Suppressor macrophage treated with lipopolysaccharide for 1 hour (primary cell): ENCODE measurements at places on chromosomes 7 and 10.
A peak's percentile ranks its signal among the peaks of the same experiment; 100 is the strongest.

- DNase-seq = no peak
Measured at GRCh38 chr7:26182283-26182682, 18.3 kb downstream of the HNRNPA2B1 start.

DNA sequence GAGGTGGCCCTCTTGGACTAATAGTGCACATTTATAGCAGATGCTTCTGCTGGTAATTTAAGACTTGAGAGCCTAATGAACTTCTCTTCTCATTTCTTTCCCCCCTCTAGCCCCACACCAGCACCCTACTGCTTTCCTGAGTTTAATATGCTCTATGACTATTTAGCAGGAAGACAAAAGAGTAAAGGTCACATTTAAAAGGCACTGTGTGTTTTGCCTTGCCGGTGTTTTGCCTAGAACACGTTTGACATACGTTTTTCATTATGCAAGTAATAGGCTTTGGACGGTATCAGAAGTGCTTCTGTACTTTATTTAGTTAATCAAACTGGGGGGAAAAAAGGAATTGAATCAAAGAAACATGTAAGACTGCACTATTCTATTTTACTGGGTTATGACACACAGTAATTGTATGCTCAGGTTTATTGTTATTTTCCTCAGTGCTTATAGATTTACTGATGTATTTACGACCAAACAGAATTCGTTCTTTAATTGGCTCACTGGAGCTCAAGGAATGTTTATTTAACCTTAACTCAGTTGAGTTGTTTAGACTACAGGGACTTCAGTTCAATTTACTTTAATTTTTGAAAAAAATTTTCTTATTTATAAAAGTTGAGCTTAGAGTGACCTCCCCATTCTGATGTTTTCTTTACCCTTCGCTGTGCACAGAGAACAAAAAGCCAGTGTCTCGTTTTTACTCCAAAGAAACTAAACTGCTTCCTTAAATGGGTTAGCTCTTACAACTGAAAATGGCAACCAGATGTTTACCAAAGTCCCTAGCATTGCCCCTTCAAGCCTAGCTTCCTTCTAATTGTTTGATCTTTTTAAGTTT is 35.4 kb downstream of the CPED1 start:
- no peak for DNase-seq

DNA sequence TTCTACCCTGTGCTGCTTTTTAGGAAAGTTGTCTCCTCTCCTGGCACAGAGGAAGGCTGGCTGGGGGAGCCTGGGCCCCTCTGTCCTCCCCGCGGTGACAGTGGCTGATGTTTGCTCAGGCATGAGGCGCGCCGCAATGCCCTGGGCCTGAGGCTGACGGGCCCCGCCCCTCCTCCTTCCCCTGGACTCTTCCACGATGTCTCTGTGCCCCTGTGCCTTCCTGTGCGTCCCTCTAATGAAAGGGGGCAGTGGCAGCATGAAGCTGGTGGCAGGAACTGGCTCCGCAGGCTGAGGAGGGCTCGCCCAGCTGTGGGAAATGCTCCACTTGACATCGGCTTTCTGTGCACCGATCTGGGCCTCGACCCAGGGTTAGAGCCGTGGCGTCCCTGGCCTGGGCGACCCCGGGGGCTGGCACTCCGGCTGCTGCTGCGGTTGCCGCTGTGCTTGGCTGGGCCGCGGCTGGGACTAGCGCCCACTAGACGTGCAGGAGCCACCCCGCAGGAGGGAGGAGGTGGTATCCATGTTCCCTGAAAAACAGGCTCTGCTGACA is 67.9 kb downstream of the ZNF680 start:
- DNase-seq = no peak

DNA sequence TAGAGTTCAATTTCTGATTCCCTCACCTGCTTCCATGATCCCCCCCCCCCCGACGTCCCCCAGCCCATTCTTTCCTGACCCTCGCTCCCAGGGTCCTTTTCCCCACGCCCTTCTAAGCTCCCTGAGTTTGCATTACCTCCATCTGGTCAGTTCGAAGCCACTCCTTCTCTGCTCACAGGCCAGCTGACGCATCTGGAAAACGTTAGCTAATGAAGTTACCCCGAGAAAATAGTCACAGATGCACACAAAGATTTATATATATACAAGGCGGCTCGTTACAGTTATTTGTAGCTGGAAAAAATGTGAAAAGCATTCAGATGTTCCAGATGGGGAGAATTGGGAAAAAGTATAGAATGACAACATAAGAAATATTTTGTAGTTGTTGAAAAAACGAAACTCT is 630.0 kb upstream of the FOXK1 start:
- DNase-seq = no peak

DNA sequence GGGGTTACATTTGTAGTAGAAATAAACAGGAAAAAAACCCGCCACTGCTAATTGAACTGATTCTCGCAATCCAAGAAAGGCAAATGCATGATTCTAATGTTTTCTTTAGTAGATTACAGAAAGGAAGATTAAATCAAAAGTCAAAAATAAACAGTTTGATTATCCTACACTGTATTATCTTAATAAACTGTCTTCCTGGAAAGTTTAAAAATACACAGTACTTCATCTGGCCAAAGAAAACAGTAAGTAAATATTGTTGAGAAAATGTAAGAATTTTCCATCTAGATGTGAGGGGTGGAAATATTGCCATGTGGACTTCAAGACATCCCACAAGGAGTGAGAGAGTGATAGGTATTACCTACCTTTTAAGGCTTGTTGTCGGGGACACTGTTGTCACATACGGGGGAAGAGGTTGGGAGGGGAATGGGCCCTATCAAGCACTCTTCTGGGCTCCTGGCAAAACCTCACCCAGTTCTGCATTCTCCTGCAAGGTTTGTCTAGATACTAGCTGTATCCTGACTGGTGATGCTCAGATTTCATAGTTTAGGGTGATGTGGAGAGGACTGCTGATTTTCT is 17.8 kb downstream of the GRK5 start:
- no peak for DNase-seq

DNA sequence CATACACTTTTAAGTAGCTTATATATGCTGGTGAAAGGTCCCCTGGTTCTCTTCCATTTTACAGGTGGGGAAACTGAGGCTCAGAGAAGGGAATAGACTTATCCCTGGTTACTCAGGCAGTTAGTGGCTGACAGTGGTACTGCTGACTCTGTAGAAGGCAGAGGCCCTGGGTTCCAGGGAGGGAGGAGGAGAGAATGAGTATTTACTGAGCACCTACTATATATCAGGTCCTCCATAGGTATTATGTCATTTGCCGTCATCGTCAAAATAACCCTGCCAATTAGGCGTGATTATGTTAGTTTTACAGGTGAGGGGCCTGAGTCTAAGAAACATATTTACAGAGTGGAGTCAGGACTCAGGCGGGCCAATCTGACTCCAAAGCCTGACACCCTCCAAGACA is 13.3 kb upstream of the PALD1 start:
- DNase-seq = no peak

DNA sequence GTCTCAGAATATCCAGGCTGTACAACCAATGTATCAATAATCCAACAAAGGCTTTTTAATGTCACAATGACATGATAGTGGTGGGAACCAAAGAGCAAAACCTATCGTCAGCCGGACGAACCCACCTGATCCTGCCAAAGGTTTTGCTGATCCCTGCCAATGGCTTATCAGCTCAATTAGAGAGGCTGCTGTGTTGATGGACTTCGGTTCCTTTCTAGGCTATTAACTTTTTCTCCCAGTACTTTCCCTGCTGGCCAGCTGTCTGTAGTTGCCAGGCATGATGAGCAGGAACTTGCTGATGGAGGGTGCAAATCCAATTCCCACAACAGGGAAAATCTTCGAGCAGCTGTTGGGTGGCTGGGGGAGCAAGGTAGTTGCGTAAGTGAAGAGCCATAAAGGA is 2.4 kb downstream of the LMOD2 start:
- DNase-seq = no peak

DNA sequence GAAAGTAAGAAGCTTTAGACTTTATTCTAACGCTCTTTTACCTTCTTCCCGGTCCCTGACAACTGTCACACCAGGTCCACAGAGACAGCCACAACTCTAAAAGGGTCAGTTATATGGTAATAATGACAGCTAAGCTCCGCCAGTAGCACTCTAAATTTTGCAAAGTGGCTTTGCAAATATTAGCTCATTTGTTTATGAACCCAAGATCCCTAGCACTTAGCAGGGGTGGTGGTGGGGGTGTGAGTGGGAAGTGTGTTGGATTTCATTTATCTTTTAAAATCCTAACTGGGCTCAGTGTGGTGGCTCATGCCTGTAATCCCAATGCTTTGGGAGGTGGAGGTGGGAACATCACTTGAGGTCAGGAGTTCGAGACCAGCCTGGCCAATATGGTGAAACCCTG is 34.8 kb upstream of the SDK1 start:
- no peak for DNase-seq

- DNase-seq = no peak
Measured at GRCh38 chr10:5390607-5391205, 13.9 kb downstream of the TUBAL3 start.

DNA sequence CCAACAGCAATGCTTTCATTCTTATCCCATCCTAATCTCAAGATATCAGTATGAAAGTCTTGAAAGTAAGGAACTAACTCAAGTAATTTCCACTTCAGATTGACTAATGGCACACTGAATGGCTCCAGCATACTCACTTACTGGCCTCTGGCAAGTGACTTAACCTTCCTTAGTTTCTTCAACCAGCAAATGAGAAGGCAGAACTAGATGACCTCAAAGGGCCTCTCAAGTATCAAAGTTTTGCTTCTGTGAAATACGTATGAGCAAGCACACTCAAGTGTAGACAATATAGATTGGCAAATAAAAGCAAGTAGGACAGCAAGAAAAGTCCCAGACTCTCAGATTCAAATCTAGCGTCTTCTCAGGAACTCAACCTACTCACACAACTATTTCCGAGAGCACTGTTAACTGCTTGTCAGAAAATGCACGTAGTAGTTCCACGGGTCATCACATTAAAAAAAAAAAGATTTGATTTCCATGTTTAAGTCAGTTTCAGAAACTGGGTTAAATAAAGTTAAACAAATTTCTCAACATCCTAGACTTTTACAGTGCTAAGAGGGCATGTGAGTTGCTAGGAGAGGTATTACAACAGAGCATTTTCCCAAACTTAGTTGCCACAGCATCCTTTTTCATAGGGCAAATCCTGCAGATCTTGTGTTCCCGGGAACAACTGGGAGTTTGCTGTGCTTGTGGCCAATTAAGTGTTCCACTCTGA is 276.9 kb upstream of the KLF14 start:
- DNase-seq = peak; percentile 95

GRCh38 chr10:3229815-3230214 is 57.2 kb upstream of the PITRM1 start:
- peak; percentile 48 for DNase-seq

DNA sequence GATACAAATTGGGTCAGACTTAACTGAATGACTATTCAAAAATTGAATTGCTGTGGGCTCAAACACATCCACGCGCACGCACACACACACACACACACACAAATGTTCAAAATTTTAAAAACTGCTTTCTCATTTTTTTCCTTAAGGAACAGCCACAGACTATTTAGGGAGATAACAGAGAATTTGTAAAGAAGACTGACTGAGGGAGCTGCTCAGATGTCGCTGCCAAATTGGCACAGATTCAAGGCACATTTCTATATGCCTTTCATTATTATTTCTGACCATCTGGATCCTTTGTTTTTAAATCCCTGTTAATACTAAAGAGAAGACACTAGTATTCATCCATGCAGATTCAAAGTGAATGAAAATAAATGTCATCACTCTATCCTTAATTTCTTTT is 154.8 kb downstream of the DGKB start:
- DNase-seq = no peak

DNA sequence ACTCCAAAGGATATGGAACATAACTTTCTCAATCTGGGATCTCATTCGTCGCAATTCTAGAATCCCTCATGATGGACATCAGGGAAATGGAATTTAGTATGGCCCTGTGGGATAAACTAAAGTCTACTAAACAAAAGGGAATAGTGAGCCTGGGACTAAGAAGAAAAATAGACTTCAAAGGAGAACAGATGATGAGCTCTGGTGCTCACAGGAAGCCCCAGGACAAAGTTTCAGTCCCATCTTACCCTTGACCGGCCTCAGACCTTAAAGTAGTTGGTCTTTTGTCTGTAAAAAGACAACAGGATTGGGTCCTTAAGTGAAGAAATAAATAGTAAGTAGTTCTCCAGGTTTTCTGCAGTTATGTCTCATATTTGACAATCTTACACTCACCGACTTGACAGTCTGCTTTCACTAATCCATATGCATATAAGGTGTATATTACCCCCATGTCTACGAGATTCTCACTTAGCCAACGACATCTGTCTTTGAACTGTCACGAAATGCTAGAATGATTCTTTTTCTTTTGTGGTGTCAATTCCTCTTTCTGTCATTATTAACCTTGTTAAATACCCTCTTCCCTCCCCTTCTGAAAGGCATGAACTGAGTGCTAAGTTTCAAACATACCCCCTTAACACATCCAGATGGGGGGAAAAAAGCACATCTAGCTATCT is 10.9 kb upstream of the IKZF1 start:
- DNase-seq = no peak

DNA sequence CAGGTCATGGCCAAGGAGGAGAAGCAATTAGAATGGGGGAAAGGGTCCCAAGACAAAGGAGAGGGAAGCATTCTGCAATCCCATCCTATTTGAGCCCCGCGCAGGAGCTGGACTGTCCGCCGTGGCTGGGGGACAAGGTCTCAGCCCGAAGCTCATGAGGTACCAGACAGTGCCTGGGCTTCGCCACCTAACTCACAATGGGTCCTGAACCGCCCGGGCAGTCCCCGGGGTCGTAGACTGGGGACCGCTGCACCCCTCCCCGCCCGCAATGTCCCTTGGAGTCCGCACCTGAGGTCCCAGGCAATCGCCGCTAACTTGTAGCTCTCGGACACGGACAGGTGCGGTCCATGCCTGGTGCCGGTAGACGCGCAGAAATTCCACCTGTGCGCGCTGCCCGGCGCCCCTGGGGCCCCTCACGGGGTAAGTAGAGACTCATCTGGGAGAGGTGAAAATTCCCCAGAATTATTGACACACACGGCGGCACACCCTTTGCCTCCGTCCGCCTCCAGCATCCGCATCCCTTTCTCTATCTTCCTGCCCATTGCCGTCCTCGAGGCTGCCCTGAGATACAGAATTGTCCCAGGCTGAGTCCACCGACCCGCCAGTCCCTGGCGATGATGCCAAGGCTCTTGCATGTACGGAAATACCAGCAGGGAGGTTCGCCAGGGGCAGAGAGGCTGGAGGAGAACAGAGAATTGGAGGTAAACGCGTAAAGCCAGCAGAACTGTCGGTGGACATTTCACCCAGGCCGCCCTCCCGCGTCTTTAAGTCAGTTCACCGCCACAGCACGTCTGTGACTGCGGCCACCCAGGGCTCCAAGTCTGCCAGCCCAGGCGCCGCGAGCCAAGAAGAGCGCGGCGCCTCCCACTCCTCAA is 1.8 kb downstream of the CHRM2 start:
- DNase-seq = no peak

DNA sequence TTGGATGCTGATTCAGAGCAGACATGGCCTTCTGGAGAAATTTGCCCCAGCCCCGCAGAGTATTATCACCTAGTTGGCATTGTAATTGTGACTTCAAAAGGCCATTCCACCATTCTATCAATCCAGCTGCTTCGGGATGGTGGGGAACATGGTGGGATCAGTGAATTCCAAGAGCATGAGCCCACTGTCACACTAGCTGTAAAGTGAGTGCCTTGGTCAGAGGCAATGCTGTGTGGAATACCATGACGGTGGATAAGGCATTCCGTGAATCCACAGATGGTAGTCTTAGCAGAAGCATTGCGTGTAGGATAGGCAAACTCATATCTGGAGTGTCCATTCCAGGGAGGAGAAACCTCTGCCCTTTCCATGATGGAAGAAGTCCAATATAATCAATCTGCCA is 13.3 kb upstream of the TMEM248 start:
- no peak for DNase-seq

GRCh38 chr10:132540456-132540855 is 2.9 kb downstream of the INPP5A start:
- no peak for DNase-seq
